ENCODE measurements at places on chromosomes 16 and 17.

GRCh38 chr16:10834130-10834529 lies 15.5 kb upstream of the TVP23A start:
- no peak for DNase-seq

GRCh38 chr16:17759451-17760390 lies 289.0 kb upstream of the XYLT1 start:
- DNase-seq = no peak

- DNase-seq = no peak
Measured at GRCh38 chr16:23505671-23506605, 4.4 kb downstream of the GGA2 start.

- DNase-seq = no peak
Measured at GRCh38 chr17:78355701-78356100, 4.2 kb downstream of the SOCS3 start.

DNA sequence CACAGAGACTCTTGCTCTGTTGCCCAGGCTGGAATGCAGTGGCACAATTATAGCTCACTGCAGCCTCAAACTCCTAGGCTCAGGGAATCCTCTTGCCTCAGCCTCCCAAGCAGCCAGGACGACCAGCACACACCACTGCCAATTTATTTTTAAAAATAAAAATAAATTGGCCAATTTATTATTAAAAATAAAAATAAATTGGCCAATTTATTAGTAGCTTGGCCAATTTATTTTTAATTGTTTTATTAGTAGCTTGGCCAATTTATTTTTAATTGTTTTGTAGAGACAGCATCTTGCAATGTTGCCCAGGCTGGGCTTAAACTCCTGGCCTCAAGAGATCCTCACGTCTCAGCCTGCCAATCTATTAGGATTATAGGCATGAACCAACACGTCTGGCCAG lies 184.3 kb downstream of the FTO start:
- no peak for DNase-seq

DNA sequence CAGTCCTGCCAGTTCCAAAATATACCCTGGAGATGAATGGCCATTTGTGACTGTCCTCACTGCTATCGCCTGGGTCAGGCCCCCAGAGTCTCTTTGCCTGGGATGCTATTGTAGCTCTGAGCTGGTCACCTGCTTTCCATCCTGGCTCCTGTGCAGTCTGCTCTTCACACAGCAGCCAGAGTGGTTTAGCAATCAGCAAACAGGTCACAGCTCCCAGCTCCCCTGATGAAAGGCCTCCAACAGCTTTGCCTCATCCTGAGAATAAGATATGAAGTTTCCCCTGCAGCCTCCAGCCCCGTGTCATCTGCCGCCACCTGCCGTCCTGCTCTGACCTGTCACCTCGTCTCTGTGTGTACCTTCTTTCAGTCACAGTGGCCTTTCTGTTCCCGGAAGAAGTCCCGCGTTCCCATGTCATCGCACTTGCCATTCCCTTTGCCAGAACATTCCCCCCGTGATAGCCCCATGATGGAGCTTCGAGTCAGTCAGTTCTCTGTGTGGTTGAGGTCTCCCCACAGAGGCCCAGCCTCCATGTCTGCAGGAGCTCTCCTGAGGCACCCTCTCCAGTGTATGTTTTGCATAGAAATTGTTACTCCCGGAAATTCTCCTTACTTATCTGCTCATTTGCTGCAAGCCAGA lies 281.5 kb downstream of the SNX29 start:
- no peak for DNase-seq

DNA sequence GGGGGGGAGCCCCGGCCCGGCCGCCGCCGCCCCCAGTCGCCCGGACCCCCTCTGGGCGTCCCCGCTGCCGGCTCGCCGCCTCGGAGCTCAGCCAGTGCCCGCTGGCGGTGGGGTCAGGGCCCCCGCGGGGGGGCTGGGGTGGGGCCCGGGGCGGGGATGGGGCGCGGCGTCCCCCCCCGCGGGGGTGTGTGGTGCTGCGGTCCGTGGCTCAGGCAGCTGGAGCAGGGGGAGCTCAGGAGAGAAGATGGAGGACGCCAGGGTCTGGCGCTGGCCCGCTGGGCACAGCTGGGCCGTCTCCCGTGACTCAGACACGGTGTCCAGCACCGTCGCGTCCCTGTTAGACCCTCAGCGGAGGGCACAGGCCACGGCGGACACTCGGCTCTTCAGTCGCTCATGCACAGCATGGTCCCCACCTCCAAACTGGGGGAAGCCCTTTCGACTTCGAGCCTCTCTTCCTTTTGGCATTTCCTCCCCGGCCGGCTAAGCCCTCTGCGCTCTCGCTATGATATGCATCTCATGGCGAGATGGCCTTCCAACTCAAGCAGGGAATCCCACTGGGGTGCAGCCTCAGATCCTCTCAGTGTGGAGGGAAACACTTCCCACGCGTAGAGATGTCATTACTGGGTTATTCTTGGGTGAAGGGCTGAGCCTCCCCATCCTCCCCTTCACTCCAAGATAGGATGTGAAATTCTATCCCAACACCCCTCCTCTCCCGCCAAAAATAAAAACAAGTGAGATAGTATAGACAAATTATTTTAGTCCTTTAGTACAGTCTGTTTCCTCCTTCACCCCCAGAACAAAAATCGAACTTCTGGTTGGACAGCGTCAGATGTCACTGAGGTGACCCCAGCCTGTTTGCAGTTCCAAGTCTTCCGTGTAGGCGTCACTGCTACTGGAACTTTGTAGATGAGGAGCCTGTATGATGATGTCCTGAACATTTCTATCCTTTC lies 522 bp upstream of the VEZF1 start:
- no peak for DNase-seq

GRCh38 chr16:87335625-87336433 lies 18.6 kb upstream of the C16orf95 start:
- no peak for DNase-seq

- no peak for DNase-seq
Measured at GRCh38 chr16:51557670-51558069, 406.6 kb upstream of the SALL1 start.

GRCh38 chr17:72165192-72165866 lies 44.5 kb downstream of the SOX9 start:
- no peak for DNase-seq

GRCh38 chr17:67707442-67707841 lies 10.3 kb upstream of the NOL11 start:
- DNase-seq = no peak

DNA sequence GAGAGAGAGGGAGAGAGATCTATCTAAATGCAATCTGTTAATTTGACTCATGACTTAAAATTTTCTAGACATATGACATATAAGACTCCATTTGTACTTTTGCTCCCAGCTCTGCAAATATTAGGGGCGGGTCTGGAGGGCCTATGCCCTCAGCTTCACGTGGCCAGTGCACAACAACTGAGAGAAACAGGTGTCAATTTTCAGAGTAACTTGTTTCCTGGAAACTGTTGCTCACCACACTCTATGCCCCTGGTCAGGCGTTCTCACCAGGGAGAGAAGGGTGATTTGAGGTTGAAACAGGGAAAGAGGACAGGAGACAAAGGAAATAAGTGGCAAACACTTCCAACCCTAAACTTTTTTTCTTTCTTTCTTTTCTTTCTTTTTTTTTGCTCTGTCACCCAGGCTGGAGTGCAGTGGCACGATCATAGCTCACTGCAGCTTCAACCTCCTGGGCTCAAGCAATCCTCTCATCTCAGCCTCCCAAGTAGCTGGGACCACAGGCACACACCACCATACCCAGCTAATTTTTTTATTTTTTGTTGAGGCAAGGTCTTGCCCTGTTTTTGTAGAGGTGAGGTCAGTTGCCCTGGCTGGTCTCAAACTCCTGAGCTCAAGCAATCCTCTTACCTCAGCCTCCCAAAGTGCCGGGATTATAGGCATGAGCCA lies 270.0 kb downstream of the SLC39A11 start:
- DNase-seq = no peak

DNA sequence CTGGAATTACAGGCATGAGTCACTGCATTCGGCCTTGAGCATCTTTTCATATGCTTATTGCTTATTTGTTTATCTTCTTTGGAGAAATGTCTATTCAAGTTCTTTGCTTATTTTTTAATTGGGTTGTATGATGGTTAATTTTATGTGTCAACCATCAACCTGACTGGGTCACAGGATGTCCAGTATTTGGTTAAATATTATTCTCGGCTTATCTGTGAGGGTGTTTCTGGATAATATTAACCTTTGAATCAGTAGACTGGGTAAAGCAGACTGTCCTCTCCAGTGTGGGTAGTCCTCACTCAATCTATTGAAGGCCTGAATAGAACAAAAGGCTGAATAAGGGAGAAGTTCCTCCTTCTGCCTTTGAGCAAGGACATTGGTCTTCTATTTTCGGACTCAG lies 142.0 kb downstream of the SSH2 start:
- no peak for DNase-seq

DNA sequence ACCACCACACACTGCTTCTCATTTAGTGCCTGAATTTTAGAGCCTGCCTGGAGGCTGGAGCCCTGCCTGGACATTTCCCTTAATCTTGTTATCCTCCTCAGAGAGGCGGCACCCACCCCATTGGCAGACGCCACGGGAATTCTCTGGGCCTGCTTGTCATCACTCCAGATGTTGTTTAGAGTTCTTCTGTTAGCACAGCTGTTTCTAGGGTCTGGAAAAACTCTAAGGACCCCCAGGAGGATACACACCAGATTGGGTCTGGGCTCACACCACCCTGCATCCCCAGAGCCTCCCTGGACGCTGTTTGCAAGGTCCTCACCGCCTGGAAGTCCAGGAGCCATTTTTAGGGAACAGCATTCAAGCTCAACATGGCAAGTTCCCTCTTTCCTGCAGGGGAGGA lies 565 bp upstream of the XAF1 start:
- no peak for DNase-seq

DNA sequence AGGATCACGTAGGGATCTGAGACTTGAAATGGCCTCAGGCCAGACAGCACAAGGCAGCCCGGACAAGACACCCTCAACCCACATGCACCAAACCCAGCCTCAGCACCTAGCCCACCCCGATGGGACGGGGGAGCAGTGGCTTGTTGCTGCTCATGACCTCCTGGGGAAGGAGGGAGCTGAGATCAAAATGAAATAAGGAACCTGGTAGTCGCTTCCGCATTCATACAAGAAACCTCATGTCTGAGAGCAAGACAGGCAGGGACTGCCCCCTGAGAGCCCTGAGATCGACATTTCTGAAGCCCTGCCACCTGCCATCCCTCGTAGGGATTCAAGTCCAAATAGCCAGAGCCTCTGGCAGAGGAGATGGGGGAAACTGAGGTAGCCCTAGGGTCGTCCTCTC lies 5.7 kb upstream of the CEP131 start:
- DNase-seq = no peak

DNA sequence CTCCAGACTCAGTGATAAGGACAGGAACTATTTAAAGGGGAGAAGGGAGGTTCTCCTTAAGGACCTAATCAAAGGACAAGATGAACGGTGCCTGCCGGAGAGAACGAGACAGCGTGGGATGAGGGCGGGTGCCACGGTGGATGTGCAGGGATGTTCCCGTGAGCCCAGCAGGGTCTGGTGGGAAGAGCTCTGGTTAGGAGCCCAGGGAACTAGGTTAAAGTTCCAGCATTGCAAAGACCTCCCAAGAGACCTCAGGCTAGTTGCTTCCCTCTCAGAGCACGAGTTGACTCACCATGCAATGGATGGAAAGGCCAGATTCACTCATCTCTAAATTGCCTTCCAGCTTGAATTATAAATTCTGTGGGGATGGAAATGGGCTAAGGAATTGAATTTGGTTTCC lies 14.7 kb downstream of the CCR7 start:
- no peak for DNase-seq

DNA sequence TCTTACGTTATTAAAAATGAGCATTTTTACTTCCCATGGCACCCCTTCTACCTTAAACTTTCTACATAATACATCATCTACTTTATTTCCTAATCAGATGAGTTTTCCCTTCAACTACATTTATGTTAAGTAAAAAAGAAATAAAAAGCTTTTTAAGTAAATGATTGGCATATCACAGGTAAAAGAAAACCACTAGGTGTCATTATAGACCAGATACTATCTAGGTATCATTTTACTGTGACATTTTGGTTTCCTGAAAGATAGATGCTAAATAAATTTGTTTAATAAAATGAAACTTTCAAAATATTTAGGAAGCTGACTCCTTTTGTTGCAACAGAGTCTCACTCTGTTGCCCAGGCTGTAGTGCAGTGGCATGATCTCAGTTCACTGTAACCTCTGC lies 3.8 kb upstream of the CMTM1 start:
- DNase-seq = no peak

DNA sequence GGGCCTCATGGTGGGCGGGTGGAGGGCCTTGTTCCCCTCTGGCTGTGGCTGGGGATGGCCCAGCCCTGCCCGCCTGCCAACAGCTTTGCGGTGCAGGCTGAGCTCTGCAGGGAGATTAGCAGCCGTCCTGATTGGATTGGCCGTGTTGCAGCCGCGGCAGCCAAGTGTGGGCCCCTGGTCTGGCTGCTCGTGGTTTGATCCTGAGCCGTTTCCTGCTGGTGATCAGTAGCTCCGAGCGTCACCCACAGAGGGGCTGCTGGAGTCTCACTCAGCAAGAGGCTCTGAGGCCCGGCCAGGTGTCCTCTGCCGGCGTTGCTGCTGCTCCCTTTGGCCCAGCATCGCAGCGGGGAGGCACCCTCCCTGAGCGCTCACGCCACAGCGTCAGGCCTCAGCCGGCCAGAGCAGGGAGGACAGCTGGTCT lies 32.5 kb downstream of the BAIAP2 start:
- DNase-seq = no peak

DNA sequence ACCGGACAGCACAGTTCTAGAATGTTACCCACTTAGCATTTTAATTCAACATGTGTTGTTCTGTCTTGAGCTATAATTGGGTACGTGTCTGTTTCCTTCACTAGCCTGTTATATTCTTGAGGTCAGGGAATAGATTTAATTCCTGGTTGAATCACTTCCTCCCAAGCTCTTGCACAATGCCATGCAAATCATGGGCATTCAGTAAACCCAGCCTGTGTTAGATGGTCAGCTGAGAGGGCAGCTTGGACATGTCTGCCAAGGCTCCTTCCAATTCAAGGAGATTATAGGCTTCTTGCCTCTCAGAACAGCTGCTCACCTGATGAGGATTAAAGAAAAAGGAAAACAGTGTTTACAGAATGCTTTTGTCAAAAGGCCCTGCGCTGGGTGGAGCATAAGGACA lies 12.6 kb downstream of the C1QTNF1 start:
- no peak for DNase-seq

DNA sequence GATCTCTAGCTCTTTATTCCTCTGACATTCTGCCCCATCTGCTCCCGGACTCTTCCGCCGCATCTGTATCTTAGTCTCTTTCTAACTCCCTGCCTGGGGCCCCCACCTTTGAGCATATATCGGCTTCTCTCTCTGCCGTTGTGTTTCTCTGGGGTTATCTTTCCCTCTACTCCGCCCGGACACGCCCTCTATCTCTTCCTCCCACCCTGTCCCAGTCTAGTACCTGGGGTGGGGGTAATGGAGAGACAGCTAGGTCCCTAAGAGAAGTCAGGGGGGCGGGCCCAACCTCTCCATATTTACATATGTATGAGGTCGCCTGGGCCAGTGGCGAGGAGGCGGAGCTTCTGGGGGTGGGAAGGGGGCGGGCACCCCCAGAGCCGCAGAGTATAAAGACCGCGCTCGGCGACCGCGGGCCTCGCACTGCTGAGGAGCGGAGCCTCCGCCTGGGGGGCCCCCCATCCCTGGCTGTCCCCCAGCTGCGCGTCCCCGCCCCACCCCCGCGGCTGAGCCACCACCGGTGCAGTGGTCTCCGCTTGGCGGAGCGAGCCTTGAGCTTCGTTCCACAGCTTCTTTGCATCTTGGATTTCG lies at the start of gene ATP1B2:
ATP1B2 (plus strand) TSS at position 418 of the 588 bp plus-strand sequence. CDS start 593 bp downstream, outside the sequence.
- DNase-seq = peak; percentile 70

GRCh38 chr16:78142788-78143187 lies 43.3 kb downstream of the WWOX start:
- no peak for DNase-seq

All from activated gamma-delta T cell treated with Interleukin-2 at 50 U/mL for 16 hours (primary cell).